ENCODE measurements at places on chromosomes 4 and X.

DNA sequence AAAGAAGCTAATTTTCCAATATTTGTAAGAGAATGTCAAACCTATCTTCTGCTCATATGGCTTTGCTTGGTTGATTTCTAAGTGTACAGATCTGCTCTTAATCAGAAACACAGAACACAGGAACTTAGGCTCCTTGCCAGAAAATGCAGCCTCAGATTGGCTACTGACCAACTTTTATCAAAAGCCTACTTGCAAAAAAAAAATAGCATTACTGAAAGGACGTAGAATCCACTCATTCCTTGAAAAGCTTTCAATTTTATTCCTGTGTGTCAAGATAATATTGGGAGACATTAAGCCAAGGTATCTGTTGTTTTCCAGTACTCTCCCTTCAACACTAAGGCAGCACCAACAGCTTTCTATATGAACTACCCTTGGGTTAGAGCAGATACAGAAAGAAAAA, 127.6 kb upstream of the INTU start:
- DNase-seq = no peak

- DNase-seq = no peak
Observed at GRCh38 chr4:24274381-24274941, 309.9 kb downstream of the DHX15 start.

DNA sequence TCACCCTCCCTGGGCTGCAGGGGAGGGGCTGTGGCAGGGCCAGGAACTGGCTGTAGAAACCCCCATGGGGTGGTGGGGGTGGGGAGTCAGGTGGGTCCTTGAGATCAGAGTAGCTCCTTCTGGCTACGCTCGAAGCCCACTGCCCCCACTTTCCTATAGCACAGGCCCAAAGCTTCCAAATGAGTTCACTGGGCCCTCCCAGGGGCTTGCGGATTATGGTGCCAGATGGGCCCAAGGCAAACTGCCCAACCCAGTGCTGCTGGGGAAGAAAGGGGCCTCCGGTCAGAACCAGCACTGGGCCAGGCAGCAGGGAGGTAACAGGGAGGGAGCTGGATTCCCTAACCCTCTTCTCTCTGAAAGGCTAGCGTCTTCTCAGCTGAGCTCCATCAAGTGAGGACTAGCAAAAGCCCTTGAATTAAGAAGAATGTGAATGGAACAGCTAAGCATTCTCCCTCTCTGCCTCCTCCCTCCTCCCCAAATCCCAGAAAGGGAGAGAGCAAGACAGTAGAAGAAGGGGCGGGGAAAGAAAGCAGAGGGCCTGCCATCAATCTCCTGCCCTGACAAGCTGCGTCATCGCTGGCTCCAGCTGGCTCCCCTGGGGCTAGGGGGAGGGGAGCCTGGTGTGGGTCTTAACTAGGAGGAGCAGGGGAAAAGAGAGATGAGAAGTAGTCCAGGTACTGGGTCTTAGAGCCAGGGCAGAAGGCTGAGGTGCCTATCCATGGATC, 34.7 kb downstream of the FRMPD3 start:
- no peak for DNase-seq

- DNase-seq = no peak
Observed at GRCh38 chrX:152072236-152072635, 66.1 kb downstream of the MAGEA10 start.

- no peak for DNase-seq
Observed at GRCh38 chr4:98204236-98204553, 57.0 kb upstream of the RAP1GDS1 start.

DNA sequence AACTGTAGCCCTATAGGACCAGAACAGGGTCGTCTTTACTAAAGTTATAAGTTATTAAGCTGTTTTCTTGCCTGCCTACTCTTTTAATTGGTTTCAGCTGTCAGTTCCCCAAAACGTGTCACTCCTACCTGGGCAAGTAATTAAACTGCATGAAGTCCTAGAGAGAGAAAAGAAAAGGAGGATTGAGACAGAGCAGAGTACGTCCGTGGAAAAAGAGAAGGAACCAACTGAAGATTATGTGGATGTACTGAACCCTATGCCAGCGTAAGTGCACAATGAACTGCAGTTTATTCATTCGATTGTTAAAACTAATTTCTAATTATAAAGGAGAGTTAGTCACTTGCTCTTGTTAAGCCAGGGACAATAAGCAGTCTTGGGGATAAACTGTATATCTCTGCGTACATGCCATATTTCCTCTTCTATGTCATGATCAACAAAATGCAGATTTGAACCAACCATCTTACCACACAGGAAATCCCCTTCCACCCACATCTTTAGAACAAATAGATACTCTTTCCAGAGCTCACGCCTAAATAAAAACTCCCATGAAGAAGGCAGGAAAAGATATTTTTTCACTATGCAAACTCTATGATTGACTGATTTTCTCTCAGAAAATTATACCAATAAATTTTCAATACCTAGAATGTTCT, 22.8 kb downstream of the STAP1 start:
- peak; percentile 54 for DNase-seq

DNA sequence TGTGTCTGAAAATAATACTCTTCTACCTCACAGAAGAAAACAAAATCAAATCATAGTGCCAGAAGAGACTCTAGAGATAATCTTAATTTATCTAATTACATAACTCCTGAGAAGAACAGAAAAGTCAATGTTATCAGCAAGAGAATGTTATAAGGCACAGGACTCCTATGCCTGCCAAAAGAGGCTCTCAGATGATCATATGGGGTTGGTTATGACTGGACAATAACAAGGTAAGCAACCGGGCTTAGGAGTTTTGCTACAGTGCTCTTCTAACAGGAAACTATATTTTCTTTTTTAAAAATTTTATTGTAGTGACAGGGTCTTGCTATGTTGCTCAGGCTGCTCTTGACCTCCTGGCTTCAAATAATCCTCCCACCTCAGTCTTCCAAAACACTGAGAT, 3.5 kb upstream of the C4orf17 start:
- no peak for DNase-seq

GRCh38 chr4:2797545-2798305, 4.8 kb downstream of the SH3BP2 start:
- DNase-seq = peak; percentile 27

DNA sequence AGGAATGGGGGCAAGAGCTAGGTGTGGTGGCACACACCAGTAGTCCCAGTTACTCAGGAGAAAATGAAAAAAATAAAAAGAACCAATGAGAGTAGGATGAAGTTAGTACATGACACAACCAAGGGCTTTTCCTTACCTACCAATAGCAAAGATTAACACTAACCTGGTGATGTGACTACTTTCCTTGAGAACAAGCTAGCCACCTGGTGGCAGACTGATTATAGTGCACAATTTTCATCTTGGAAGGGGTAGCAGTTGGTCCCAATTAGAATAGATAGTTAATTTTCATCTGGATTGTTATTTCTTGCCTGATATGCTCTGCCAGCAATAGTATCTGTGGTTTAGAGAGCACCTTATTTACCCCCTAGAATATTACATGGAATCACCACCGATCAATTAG, 1216.8 kb upstream of the PABPC4L start:
- no peak for DNase-seq

- no peak for DNase-seq
Observed at GRCh38 chrX:150489359-150490015, 78.9 kb upstream of the MTM1 start.

DNA sequence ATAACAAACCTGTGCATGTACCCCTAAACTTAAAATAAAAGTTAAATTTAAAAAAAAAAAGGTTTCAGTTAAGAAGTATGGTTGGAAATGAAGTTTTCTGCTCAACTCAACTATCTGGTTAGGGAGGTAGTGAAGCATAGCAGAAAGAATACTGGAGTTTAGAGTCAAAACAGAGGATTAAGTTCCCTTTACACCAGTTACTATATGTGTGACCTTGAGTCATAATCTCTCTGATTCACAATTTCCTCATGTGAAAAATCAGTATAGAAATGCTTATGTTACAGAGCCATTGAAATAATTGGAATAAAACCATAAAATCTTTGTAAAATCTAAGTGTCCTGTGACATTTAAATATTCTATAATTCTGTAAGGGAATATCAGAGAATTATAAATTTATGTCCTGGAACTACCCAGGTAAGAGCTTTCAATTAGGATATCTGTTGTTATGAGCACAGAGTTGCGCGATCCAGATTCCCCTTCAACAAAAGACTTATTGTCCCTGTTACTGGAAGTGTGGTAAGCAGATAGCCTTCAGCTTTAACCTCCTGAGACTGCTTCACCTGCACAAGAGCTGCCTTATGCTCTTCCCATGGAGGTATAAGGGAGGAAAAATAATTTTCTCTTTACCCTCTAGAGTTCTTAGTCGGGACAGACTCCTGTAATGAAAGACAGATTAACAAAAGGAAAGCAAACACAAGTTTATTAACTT, 203.8 kb upstream of the NRK start:
- no peak for DNase-seq

GRCh38 chrX:15319075-15319474, 3.6 kb upstream of the ASB11 start:
- DNase-seq = no peak

- no peak for DNase-seq
Observed at GRCh38 chr4:105350859-105351490, 122.9 kb downstream of the PPA2 start.

- DNase-seq = no peak
Observed at GRCh38 chrX:122055979-122056715, 1008.7 kb downstream of the GLUD2 start.

GRCh38 chr4:129929052-129929451, 833.1 kb downstream of the C4orf33 start:
- DNase-seq = no peak

DNA sequence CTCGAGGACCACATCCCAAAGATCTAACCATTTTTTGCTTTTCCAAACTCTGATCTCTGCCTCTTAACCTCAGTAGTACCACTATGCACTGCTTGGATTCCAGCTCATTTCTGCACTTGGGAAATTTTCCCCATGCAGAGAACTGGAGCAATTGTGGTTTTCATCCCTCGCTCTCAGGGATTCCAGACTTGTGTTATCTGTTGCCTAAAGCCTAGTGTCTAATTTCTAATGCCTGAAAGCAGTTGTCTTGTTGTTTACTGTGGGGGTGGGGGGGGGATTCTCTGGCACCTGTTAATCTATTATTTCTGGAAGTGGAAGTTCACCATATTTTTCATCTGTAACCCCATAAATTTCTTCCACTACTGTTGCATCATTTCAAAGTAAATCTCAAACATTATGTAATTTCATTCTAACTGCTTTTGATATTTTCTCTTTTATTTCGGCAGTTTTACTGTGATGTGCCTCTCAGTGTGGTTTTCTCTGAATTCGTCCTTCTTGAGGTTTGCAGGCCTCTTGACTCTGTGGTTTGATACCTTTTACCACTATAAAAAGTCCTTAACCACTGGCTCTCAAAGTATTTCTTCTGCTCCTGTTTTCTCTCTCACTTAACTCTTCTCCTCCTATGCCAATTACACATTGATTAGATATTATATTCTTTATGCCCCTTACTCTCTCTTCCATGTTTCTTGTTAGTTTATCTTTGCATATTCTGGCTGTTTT, 205.6 kb upstream of the EOLA2 start:
- DNase-seq = no peak

GRCh38 chrX:129958083-129958465, 24.4 kb upstream of the BCORL1 start:
- DNase-seq = no peak

GRCh38 chr4:139142087-139142486, 34.9 kb downstream of the ELF2 start:
- no peak for DNase-seq

DNA sequence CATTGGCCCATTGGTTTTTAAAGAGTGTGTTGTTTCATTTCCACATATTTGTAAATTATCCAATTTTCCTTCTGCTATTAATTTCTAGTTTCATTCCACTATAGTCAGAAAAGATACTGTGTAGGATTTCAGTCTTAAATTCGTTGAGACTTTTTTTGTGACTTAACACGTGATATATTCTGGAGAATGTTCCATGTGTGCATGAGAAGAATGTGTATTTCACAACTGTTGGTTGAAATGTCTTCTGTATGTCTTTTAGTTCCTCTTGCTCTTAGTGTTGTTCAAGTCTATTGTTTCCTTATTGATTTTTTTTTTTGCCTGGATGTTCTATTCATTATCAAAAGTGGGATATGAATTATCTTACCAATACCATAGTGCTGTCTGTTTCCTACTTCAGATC, 606.9 kb downstream of the RPA4 start:
- DNase-seq = no peak

DNA sequence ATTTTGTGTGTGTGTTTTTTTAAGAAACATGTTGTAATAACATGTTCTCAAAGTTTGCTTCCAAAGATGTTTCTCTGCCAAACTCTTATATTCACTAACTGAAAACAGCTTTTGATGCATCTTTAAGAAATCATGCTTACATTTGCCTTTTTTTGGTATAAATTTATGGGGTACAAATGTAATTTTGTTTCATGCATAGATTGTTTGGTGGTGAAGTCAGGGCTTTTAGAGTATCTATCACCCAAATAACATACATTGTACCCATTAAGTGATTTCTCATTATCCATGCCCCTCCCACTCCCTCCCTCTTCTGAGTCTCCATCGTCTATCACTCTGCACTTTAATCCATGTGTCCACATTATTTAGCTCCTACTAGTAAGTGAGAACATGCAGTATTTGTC, 30.8 kb downstream of the SPINK2 start:
- no peak for DNase-seq

- no peak for DNase-seq
Observed at GRCh38 chr4:59247032-59247431, 1953.1 kb upstream of the ADGRL3 start.

GRCh38 chrX:69546978-69547377, 42.9 kb downstream of the NALF2 start:
- no peak for DNase-seq

DNA sequence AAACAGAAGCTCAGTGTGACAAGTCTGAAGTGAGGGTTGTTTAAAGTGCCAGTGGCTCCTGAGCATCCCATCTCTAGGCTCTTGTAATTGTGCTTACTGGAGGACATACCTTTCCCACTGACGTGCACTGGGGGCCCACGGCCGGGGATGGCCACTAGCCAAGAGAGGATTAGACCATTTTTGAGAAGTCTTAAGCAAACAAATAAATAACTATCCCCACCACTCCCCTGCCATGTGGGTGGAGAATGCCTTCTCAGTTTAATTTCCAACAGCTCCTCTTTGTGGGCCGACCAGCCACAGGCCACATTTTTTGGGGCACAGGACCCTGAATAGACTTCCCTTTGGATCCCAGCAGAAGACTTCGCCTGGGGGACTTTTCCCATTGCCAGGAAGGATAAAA, 125.0 kb upstream of the MSX1 start:
- no peak for DNase-seq

DNA sequence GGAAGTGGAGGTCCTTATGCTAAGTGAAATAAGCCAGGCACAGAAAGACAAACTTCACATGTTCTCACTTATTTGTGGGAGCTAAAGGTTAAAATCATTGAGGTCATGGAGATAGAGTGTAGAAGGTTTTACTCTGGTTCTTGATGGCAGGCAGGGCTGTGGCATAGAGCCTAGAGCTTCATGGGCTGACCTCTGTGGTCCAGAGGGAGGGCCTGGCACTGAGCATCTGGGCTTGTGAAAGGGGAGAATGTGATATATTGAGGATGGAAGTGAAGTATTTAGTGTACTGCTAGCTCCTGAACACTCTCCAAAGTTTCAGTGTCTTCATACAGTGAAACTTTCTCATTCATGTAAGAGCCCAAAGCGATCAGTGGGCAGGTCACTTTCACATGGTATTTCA, 71.3 kb upstream of the ANXA3 start:
- no peak for DNase-seq
